Astrocyte of the hippocampus (primary cell): ENCODE measurements at places on chromosomes 5 and 9.

DNA sequence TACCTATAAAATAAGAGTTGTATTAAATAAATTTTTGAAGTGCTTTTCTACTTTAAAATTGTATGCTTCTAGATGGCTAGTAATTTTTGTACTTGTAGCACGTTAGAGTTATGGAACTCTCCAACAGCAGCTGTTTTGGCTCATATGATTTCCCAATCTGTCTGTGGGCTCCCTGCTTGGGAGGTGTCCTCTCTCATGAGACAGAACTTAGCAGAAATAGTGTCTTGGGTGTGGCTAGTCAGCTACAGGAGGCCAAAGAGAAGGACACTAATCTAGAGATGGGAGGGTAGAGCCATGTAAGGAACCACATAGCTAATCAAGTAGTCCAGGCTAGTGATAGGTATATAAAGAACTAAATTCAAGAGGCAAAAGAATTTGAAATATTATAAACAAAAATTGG lies 78.4 kb upstream of the DAB2 start:
- DNase-seq = no peak

DNA sequence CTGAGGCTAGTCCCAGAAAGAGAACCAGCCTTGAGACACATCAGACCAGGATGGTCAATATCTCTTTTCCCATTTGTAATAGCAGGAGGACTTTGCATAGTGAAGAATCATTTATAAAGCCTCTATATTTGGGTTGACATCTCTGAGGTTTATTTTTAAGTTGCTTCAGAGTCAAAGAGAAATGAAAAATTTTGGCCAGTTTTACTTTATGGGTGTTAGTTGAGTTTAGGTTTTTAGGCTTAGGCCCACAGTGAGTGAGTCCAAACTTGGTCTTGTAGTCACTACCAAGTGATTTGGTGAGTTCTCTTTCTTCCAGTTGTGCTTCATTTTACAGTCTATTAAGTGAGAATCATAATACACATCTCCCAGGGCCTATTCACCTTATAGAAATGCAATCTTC lies 5.3 kb upstream of the MEF2C start:
- no peak for DNase-seq

DNA sequence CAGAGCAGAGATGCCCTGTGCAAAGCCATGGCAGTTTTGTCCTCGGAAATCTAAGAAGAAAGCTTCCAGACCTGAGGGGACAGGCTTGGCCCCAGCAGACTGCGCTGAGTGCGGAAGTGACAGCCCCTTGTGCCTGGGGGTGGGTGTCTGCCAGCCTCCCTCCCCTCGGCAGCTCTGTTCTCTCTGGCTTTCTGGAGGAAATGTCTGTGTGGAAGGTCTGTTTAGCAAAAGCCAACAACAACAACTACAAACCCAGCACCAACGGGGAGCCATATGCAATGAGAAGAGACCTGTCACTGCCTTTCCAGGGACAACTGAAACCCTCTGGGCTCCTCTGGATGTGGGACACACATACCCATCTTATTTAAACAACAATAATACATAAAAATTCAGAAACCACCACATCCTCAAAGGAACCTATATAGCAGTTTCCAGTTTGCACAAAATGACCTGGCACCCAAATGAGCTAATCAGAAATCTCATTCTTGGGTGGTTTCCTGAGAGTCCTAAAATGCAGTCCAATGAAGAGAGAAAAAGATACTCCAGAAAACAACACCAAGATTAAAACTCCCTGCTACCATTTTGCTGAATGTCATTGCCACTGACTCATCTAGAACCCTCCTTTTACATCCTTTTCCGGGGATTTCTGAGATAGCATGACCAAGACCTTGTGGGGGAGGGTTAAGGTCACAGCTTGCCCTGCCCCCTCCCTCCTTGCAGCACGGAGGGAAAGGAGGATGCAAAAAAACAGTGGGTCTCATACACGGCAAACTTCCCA lies 97.7 kb downstream of the AK8 start:
- no peak for DNase-seq

DNA sequence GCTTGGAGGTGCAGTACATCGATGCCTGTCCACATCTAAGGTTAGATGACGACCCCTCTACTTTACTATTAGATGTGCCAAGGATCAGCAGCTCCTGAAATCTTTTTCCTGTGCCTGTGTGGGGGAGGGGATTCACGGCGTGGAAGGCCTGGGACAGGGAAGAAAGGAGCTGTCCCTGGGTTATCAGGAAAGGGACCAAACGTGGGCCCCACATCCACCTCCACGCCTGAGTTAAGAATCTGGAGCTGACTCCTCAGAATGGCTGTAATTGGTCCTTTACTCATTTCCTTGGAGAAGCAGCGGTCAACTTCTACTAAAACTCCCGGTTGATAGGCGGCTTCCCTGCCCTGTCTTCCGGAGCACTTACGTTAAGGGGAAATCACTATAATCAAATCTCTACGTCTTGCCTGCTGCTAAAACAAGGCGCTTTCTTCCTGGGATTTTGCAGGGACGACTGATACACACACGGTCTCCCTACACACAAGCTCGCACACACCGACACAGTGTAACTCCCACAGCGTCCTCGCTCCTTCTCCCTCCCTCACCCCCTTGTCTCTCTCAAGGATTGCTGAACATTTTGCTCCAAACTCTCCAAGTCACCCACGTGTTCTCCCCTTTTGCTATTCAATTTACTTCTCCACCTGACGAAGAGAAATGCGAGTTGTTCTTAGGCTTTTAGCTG lies 1.4 kb downstream of the PDE4D start:
- DNase-seq = no peak

DNA sequence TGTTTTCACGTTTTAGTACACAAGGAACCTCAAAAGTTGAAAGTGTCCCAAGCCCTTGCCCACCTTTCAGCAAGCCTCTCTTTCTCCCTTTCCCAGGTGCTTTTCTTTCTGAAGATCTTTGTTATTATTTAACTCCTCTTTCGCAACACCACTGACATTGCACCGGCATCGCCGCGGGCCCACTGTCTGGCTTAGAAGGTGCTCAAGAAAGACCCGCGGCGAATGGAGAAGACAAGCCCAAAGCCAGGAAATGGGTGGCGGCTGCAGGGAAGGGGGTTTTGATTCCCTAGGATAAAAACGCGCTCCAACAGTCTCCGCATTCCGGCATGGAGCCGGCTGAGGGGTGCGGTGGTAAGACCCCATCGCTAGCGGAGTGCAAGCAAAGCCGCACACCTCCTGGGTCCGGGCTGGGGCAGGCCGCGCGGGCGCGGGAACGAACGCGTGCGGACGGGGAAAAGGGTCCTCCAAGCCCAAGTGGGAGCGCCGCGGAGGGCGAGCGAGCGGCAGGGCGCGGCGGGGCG lies 404 bp upstream of the AFAP1L1 start:
- no peak for DNase-seq

DNA sequence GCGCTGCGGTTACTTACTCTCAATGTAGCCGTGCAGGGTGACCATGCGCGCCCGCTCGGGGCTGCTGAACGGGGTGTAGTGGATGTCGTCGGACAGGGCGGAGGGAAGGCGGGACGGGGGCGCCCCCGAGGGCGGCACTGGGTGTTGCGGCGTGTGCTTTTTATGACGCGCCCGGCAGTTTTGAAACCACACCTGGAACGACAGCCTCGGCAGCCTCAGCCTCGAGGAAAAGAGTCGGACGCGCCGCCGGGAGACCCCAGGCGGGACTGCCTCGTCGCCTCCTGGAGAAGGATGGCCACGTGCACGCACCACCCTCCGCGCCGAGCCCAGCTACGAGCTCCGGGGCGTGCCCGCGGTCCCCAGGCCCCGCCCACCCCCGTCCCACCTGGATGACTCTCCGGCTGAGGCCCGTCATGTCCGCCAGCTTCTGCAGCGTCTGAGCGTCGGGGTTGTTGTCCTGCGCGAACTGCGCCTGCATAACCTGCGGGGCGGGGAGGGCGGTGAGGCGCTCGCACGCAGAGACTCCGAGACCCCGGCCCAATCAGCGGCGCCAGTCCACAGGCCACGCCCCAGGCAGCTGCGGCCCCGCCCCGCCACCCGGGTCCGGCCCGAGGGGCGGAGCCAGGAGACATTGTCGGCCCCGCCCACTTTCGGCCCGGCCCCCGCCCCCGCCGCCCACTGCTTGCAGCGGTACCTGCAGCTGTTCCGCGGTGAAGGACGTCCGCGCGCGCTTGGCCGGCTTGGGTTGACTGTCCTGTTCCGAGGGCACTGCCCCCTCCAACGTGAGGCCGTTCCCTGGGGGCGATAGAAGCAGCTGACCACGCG lies 15.0 kb downstream of the LHX6 start:
- peak; percentile 50 for DNase-seq

GRCh38 chr9:81787747-81788632 lies 98.6 kb upstream of the TLE1 start:
- peak; percentile 94 for DNase-seq

DNA sequence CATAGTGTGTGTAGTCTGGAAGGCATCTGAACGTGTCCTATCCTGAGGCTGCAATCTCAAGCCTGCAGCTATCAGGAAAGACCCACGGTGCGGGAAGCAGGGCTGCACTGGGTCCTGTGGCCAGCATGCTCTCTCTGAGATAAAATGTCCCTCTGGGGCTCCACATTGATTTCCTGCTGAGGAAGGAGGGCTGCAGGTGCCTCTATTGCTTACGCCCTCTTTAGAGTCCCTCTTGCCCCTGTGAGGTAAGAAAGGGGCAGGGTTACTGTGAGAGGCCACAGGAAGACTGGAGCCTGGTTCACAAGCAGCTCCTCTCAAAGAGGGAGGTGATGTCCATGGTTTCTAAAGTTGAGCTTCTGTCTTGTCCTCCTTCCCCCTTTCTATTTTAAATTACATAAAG lies 299.9 kb upstream of the RFX3 start:
- no peak for DNase-seq

- DNase-seq = peak; percentile 44
Measured at GRCh38 chr9:16816011-16816410, 54.5 kb downstream of the BNC2 start.
